CD4-positive, alpha-beta T cell treated with Interleukin-15 for 4 hours (primary cell): ENCODE measurements at places on chromosomes 7 and 10.

DNA sequence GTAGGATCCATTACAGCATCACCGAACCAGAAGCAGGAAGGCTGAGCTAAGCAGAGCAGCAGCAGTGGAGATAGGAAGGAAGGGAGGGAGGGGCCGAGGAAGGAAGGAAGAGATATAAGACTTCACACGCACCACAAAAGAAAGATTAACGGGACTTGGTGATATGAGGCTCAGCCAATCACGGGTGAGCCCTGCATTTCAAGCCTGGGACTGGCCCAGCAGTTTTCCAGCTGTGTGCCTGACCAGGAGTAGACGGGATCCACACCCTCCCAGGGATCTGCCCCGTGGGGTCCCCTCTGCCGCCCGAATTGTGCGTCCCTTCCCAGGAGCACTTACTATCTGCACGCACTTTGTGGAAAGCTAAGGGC is 16.2 kb downstream of the ATG9B start:
- peak; percentile 48 for DNase-seq

- DNase-seq = no peak
Measured at GRCh38 chr10:1365540-1366321, 309.5 kb downstream of the WDR37 start.

DNA sequence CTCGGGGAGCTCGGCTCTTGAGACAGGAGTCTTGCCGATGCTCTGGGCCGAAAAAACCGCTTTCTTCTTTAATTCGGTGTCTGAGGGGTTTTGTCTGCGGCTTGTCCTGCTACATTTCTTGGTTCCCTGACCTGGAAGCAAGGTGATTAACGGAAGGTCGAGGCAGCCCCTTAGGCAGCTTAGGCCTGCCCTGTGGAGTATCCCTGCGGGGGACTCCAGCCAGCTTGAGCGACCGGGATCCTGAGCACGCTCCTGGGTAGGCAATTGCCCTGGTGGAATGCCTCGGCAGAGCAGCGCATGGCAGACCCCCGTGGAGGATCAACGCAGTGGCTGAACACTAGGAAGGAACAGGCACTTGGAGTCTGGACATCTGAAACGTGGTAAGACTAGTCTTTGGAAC is 30.5 kb upstream of the GHITM start:
- DNase-seq = no peak

DNA sequence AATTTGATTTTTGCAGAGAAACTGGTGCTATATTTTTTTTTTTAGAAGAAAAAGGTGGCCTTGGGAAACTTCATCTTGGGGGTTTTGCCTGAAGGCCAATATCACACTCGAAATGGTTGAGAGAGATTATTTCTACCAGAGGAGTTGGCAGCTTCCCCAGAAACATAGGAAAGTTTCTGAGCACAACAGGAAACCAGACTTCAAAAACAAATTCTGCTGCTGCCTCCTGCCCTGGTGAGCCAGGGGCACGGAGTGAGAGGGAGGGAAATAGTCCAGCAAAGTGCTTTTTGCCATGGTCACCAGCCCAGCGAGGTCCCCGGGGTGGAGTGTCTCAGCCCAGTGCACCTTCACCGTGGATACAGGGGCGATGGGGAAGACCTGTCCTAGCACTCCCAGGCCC is 61.1 kb downstream of the FOXI2 start:
- no peak for DNase-seq

DNA sequence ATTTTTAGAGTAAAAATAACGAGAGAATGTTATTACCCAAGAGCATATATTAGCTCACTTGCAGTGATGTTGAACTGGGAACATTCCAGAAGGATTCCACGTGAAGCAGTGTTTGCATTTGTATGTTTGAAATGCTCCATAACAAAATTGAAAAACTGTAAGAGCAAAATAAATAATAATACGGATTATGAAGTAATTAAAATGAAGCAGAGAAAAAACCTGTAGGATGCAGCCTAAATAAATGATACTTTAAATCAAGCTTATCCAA is 203.3 kb downstream of the BAMBI start:
- no peak for DNase-seq

DNA sequence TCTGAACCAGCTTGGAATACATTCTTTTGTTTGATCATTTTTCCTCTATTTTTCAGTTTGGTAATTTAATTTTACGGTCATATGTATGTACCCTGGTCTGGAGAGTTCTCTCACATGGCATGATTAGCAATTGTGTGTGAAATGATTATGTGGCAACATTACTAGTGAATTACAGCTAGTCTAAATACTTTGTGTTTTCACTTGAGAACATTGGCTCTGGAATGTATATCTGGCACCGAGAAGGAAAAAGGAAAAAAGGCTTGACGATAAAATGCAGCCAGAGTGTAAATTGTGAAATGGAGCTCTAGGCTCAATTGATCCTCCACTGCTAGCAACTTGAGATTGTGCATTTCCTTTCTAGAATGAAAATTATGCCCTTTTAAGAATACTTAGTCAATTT is 397.2 kb downstream of the EXOC4 start:
- no peak for DNase-seq

- DNase-seq = no peak
Measured at GRCh38 chr10:9239298-9239697, 1184.8 kb downstream of the GATA3 start.

DNA sequence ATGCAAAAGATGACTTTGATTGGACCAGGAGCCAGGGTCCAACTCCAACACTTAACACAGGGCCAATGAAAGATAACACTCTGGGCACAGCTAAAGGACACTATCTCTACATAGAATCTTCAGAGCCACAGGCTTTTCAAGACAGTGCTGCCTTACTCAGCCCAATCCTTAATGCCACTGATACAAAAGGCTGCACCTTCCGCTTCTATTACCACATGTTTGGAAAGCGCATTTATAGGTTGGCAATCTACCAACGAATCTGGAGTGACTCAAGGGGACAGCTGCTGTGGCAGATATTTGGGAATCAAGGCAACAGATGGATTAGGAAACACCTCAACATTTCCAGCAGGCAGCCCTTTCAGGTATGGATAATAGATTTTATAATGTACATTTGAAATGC is 160.7 kb downstream of the MALRD1 start:
- no peak for DNase-seq

DNA sequence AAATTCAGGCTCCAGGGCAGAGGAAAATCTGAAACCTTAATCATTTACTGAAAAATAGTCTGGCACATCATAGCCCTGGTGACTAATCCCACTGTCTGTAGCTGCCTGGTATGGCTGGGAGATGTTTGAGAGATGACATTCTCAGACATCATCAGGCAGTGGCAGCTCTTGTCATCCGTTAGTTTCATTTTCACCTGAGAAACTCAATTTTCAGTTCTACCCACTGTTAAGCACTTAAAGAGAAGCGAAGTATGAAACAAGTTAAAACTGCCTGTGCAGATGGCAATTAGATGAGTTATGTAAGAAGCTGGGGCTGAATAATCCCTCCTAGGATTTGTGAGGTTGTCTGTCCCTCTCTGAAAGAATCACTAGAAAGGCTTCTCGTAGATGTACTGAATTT is 150.2 kb downstream of the NSUN6 start:
- no peak for DNase-seq

DNA sequence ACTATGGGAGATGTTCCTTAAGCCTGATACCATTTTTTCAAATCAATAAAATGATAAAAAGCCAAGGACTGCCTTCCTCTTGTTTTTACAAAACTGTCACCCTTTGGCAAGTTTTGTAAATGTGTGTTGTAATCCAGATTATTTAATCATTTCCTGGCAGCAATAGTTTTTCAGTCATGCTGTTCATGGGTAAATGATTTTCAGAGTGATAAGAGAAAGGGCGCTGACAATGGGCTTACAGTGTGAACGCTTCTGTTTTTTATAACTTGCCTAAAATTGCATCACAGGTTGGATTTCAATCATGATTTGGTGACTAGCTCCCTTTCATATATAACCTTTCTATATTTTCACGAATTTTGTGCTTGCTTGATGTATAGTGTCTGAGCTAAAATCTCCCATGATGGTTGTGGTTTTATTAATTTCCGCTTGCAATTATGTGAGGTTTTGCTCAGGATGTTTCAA is 19.0 kb upstream of the DMBT1 start:
- DNase-seq = peak; percentile 20

DNA sequence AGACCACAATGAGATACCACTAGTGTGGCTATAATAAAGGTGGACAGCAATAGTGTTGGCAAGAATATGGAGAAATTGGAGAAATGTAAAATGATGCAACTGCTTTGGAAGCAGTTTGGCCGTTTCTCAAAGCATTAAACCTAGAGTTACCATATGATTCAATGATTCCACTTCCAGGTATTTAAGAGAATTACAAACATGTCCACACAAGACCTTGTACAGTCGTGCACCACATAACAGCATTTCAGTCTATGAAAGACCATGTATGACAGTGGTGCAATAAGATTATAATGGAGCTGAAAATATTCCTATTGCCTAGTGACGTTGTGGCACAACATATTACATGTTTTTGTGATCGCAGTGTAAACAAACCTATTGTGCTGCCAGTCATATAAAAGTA is 29.6 kb downstream of the CCDC172 start:
- DNase-seq = no peak

GRCh38 chr10:73262105-73262730 is 9.8 kb upstream of the MRPS16 start:
- no peak for DNase-seq

GRCh38 chr10:3432081-3432825 is 259.7 kb upstream of the PITRM1 start:
- no peak for DNase-seq

- no peak for DNase-seq
Measured at GRCh38 chr7:29548823-29549222, 14.8 kb upstream of the PRR15 start.

DNA sequence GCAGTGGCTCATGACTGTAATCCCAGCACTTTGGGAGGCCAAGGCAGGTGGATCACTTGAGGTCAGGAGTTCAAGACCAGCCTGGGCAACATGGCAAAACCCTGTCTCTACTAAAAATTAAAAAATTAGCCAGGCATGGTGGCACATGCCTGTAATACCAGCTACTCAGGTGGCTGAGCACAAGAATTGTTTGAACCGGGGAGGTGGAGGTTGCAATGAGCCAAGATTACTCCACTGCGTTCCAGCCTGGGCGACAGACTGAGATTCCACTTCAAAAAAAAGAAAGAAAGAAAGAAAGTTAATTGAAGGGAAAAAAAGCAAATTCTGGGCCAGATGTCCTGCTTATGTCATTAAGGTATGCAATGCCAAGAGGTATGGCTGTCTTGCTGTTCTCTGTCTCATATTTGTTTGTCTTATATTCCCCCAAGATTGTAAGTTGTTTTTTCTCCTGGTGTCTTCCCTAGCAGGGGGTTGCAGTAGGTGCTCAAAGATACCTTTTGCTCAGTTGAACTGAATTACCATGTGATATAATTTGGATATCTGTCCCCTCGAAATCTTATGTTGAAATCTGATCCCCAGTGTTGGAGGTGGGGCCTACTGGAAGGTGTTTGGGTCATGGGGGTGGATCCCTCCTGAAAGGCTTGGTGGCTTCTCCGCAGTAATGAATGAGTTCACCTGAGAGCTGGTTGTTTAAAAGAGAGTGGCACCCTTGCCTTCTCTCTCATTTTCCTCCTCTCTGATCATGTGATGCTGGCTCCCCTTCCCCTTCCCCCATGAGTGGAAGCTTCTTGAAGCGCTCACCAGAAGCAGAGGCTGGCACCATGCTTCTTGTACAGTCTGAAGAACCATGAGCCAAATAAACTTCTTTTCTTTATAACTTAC is 60.9 kb downstream of the MYOF start:
- DNase-seq = no peak

DNA sequence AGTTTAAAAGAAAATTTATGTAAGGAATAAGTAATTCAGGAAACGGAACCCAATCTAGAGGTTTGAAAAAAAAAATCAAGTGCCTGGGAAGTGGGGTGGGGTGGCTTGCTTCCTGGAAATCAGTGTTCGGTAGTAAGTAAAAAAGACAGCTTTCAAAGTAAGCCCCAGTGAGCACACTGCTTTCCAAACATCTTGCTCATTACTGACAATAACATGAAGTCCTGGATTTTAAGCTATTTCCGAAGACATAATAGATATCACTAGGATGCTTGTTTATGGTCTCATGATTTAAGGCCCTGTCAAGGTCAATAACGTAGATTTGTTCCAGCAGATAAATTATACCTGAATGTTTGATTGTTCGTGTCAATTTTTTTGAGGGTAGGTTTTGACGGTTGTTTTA is 1.3 kb downstream of the STAMBPL1 start:
- DNase-seq = peak; percentile 45

- DNase-seq = no peak
Measured at GRCh38 chr10:71810048-71810750, 36.9 kb upstream of the VSIR start.

GRCh38 chr10:48485711-48486110 is 119.2 kb downstream of the ARHGAP22 start:
- DNase-seq = no peak

DNA sequence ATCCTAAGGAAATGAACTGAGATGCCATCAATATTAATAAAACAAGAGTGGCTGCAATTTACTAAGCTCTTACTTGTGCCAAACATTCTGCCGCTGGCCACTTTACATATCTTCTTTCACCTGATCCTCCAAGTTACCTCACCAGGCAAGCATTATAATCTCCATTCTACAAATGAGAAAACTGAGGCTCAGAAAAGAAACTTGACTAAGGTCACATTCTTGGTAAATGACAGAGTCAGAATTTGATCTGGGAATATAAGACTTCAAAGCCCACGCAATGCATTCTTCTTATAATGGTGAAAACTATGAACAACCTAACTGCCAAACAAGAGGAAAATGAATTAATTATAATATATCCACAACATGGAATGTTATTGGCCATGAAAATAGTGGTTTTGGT is 46.1 kb upstream of the SMNDC1 start:
- no peak for DNase-seq

- peak; percentile 24 for DNase-seq
Measured at GRCh38 chr10:49164559-49165188, 23.5 kb downstream of the TMEM273 start.

DNA sequence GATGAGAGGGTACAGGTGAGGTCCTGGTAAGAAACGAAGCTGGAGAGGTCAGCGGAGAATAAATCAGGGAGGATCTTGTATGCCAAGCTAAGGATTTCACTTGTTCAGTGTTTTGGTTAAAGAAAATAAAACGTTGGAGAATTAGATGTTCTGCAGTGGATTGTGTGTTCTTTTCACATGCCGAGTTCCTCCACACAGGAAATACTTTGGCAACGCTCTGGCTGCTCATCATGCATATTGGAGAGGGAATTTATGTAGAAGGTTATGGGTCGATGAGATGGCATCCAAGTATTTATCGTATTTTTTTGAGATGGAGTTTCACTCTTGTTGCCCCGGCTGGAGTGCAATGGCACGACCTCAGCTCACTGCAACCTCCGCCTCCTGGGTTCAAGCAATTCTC is 11.0 kb downstream of the RPS24 start:
- no peak for DNase-seq

- DNase-seq = no peak
Measured at GRCh38 chr10:4683838-4684237, 142.2 kb upstream of the AKR1E2 start.

GRCh38 chr10:67140641-67141040 is 214.8 kb downstream of the LRRTM3 start:
- DNase-seq = no peak

GRCh38 chr7:14137676-14138075 is 148.2 kb upstream of the ETV1 start:
- no peak for DNase-seq
